ENCODE measurements at places on chromosomes 5 and 9.

- no peak for DNase-seq
These were observed 67.9 kb upstream of the PIK3R1 start for GRCh38 chr5:68147659-68148058.

DNA sequence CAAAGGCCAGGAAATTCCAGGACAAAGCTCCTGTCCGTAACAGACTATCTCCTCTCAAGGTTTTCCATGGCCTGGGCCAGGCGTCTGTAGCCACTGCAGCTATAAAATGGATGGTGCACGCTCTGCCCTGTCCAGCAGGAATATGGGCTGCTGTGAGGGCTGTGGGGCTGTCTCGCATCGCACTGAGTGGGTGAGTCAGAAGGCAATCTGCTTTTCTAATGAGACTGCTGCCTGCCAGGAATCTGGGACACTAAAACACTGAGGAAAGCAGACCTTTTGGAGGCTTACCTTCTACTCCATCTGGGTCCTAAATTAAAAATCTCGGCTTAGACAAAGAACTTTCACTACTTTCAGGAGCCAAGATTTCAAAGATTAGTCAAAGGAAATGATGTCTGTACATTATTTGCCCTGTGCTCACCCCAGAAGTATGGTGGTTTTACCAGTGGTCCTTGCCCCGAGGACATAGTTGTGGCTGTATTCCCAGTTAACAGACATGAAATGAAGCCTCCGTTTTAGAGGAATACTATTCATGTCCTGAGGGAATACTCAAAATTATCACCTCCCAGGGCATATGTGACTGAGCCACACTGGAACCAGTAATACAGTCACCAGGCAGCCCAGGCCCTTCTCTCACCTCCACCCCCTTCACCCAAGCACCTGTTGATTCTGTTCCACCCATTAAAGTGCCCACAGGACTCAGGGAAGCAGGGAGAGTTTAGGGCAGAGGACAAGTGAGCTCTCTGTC, 56.4 kb downstream of the PFDN1 start:
- DNase-seq = peak; percentile 71

GRCh38 chr9:136144450-136144849, 25.8 kb upstream of the TMEM250 start:
- DNase-seq = no peak

DNA sequence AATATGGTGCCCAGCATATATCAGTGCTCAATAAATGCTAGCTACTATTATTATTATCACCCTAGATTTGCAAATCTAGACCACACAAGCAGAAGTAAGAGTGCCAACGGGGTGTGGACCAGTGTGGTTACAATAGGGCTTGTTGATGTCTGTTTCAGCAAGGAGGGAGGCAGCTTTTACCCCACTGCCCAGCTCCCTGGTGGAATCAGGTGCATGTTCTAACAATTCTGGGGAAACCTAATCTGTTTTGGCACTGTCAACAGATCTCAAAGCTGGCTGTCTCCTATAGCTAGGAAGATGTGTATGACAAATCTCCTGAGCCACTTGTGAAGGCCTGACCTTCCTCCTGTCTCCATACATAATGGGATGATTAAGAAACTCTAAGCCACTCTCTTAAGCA, 5.7 kb downstream of the TGFBI start:
- DNase-seq = no peak

DNA sequence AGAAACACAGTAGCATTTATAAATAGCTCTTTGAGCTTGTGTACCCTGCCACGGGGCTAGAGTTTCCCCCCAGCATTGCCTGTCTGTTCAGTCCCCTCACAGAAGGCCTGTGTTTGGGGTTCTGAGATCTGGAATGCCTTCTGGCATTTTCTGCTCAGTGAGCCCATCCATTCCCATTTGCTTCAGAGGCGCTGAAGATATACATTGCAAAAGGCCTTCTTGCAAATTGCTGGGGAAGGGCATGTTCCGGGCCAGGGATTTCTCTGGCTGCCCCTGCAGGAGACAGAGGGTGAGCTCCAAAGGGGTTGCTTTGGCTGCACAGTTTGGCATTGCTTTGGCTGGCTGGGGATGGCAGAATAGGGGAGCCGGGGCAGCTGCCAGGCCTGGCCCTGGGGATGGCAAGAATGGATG, 308.4 kb downstream of the MSX2 start:
- DNase-seq = no peak

DNA sequence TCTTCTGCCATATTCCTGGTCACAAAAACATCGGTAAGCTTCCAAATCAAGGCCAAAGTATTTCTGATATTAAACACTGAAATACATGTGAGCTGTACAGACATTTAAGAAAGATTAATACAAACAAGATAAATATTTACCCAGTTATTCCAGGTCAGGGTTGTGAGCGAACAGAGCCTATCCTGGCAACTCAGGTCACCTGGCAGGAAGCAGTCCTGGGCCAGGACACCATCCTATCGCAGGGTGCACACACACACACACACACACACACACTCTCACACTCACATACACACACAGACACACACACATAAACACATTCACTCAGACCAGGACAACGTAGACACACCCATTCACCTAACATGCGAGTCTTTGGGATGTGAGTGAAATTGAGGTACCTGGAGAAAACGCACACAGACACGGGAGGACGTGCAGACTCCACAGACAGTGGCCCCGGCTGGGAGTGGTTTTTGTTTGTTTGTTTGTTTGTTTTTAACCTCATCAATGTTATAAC, 82.4 kb upstream of the CACNA1B start:
- no peak for DNase-seq

- DNase-seq = peak; percentile 53
These were observed 1.0 kb upstream of the NIM1K start for GRCh38 chr5:43190755-43191603.

GRCh38 chr9:70475211-70475610, 60.8 kb upstream of the KLF9 start:
- DNase-seq = no peak

DNA sequence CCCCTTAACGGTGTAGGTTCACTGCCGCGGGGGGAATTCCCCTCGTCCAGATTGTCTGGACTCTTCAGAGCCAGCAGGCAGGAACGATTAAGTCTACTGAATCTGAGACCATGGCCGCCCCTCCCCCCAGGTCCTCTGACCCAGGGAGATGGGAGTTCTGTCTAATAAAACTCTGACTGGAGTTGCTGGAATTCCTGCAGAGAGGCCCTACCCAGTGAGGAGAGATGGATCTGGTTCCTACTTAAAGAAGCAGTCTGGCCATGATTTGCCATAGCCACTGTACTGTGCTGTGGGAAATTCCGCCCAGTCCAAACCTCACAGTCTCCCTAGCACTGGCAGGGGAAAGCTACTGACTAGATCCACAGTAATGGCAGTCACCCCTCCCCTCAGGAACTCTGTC, 237.7 kb upstream of the RASA1 start:
- DNase-seq = no peak

DNA sequence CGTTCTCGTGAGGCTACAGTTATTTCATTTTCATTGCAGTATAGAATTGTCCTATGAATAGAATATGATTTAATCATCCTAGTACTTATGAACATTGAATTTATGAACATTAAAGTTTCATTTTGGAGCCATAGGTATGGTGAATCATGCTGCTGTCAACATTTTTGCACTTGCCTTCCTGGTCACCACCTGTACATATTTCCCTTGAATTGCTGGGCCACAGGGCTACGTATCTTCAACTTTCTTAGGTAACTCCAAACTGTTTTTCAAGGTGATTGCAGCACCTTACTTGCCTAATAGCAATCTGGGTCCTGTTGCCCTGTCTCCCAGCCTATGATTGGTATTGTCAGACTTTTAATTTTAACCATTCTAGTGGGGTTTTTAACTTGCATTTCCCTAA, 6.5 kb upstream of the RNF145 start:
- no peak for DNase-seq

GRCh38 chr9:89720696-89721175, 115.9 kb downstream of the GADD45G start:
- DNase-seq = no peak

DNA sequence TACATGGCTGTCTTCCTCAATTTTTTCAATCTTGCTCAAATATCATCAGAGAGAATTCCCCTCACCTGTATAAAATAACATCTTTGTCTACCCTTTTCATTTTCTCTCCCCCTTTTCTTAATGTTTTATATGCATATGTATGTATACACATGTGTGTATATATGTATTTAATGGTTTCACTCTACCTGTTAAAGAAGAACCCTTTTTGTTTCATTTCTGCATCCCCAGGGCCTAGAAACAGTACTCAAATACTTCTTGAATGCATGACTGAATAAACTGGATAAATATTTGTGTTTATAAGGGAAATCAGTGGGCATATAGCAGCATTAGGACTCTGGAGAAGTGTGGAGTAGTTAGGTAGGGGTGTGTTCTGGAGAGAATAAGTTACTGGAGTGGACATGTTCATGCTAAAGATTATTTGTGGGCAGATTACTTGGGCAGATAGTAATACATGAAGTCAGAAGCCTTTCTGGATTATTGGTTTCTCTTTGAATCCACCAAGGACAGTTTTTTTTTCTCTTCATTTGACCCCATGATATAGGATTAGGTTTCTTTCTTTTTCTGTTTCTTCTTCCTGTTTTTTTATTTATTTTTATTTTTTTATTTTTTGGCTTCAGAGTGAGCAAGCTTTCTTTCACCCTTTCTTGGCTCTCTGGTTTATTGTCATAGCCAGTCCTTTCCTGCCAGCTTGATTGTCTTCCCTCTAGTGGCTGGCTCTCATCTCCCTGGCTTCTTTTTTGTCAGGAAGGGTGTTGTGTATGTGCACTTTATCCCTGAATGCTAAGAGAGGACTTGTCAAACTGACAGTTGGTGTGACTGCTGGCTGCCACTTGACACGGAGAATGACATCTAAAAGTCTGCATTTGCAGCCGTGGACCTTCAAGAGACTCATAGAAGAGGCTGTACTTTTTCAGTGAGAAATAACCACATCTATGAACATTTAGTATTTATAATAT, 89.3 kb downstream of the ZCCHC7 start:
- no peak for DNase-seq

- DNase-seq = peak; percentile 99
These were observed at the start of gene HNRNPH1 for GRCh38 chr5:179623003-179623905. Gene HNRNPH1, minus strand, starts transcription at chr5:179623671. Its CDS starts 538 bp downstream, at chr5:179623133.

- DNase-seq = peak; percentile 81
These were observed 164.9 kb downstream of the ESM1 start for GRCh38 chr5:54820346-54821134.

DNA sequence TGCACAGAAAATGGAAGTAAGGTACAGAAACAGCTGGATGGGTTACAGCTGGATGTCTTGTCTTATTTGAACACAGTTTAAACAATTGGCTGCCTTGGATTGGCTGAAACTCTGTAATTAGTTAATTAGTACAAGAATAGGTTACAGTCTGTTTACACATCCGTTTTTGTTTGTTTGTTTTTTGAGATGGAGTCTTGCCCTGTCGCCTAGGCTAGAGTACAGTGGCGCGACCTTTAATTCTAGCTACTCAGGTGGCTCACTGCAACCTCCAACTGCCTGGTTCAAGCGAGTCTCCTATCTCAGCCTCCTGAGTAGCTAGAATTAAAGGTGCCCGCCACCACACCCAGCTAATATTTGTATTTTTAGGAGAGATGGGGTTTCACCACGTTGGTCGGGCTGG, 368.7 kb upstream of the KLF4 start:
- no peak for DNase-seq

GRCh38 chr5:143886096-143886495, 74.1 kb downstream of the HMHB1 start:
- no peak for DNase-seq

- no peak for DNase-seq
These were observed 4.5 kb upstream of the PDLIM4 start for GRCh38 chr5:132253008-132253441.

DNA sequence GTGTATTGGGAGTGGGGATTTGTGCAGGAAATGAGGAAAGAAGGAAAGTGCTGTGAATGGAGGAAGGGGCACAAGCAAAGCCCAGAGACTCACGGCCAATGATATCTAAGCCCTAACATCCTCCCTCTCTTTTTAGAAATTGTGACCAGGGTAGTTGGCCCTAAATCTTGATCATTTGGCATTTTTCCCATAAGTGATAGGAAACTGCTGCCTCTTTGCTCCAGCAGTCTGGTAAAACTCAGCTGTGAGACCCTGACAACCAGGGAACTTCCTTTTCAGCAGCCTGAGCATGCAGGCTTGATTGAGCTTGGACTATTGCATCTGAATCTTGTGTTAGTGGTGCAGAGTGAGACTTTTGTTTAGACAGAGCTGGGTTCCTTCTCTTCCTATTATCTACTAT, 9.6 kb upstream of the ADRB2 start:
- no peak for DNase-seq

GRCh38 chr5:77155179-77155785, 55.2 kb upstream of the PDE8B start:
- DNase-seq = no peak

DNA sequence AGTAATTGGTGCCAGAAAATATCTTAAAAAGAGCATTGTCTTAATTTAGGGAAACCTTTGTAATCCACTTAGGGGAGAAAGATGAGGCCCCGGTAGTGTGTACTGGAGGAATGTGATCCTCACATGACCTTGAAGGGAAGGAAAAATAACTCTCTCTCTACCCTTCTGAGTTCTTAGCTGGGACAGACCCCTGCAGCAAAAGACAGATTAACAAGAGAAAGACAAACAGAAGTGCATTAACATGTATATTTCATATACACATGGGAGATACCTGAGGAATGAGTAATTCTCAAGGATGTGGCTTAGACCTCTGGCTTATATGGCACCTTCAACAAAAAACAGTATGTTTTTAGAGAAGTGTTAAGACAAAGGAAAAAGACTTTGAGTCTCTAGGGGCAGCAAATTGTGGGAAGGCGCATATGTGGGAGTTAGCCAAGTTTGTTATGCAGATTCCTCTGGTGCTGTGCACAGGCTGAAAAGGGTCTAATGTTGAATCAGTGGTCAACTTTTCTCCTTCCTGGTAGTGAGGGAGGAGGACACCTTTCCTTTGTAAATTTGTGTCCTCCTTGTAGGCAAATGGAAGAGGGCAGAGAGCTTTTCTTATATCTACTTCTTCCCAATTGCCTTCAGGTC, 138.8 kb downstream of the LRRC70 start:
- DNase-seq = no peak

DNA sequence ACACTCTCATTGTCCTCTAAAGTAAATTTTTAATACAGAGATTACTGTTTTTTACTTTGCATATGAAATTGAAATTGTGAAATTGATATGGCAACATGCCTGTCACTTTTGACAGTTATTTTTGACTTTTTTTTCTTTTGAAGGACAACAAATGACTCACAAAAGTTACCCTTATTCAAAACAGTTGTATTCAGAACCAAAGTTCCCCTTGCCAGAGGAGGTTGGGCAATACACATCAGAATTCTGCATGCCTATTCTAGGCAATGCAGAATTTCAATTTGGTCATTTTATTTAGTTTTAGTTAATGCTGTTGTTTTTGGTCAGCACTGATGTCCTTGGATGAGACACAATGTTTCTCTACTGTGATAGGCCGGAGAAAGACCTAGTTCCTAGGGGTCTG, 299.1 kb upstream of the PRR16 start:
- DNase-seq = no peak

DNA sequence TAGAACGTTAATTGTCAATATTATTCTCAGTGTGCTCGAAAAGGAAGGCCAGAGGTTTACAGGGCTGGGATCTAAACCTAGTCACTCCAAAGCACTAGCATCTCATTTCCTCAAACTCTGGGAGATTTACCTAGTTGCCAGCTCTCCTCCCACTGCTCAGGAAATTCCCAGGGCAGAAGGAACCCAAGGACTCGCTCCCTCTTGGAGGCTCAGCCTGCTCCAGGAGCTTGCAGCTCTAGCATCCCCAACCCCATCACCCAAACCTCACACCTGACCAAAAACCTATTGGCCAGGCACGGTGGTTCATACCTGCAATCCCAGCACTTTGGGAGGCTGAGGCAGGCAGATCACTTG, 26.0 kb downstream of the SERINC5 start:
- DNase-seq = no peak

GRCh38 chr5:3740546-3741373, 145.1 kb downstream of the IRX1 start:
- DNase-seq = no peak

All from fibroblast of the aortic adventitia (primary cell).